ENCODE measurements at places on chromosomes 11 and 22. TPM values are rescaled to one million over a fixed set of nuclear protein-coding genes. Genes with fewer than 3 reads are reported as not detected.

DNA sequence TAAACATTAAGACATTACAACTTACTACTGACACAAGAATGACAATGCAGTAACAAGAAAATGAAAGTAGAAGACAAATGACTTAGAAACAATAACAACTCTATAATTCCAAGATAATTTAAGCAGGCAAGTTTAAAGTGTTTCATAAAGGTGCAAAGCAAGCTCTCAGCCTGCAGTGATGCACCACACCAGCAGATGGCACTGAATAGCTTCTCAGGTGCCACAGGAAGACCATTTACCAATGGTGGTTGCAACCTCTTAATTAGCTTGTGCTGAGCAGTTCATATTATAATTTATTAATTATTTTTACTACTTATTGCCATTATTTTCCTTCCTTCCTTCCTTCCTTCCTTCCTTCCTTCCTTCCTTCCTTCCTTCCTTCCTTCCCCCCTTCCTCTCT, 60.6 kb downstream of the NXPE2 start:
- peak; percentile 8 for DNase-seq
- no peak overlapping the region for H3K4me3 ChIP-seq
- H3K27ac ChIP-seq: no peak overlapping the region
- no peaks in the 10 kb centered on the region for H3K4me1 ChIP-seq

GRCh38 chr11:134957540-134958335, 545.7 kb upstream of the B3GAT1 start:
- no peak for DNase-seq
- H3K27me3 ChIP-seq: no peaks in the 10 kb centered on the region
- H3K27ac ChIP-seq: no peak overlapping the region
- no peaks in the 10 kb centered on the region for H3K36me3 ChIP-seq
- no peak overlapping the region for H3K4me3 ChIP-seq
- no peaks in the 10 kb centered on the region for H3K4me1 ChIP-seq

DNA sequence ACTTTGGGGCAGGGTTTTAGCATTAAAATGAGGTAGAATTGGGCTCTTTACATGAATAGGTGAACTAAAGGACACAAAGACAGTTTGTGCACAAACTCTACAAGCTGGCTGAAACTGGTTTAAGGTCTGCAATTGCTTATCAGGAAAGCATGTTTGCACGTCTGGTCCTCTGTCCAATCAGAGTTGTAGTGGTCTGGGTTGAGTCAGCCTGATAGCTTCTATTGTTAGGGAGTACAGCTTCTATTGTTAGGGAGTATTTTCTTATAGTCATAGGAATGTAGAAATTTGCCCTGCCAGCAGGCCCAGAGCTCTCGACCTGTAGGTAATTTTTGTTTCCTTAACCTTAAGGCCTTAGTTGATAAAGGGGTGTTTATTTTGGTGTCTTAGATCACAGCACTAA, 1422.4 kb downstream of the LRRC4C start:
- no peak overlapping the region for H3K4me3 ChIP-seq
- no peaks in the 10 kb centered on the region for H3K36me3 ChIP-seq
- H3K4me1 ChIP-seq: no peaks in the 10 kb centered on the region
- no peaks in the 10 kb centered on the region for H3K27me3 ChIP-seq
- no peak for DNase-seq

DNA sequence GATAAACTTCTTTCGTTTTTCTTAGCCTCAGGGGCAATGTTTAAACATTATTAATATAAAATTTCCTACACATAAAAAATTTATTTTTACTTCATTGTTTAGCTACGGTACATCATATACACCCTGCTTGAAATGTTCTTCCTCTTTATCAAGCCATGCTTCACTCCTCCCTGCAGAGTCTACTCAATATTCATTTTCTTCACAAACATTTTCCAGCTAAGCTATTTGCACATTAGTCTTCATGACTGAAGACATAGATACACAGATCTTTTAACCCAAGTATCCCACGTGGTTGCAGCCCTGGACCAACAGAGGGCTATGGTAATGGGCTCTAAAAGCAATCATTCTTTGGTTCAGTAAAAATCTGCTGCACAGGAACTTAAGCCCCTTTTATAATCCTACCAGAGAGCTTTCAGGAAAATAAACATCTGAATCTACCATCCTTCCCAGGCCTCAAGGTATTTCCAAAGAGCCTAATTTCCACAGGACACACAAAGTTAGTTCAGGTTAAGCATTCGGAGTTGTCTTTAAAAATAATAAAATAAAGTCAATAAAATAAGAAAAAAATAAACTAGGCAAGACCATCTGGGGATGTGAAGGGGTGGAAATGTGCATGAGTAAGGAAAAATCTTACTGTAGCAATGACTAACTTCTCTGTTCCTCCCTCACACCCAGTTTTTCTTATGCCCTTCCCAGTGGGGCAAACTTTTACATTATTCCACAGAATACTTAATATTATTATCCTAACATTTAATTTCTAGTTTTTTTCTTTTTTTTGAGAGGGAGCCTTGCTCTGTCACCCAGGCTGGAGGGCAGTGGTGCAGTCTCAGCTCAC, 21.6 kb upstream of the OR6X1 start:
- DNase-seq: no peak
- no peak overlapping the region for H3K4me3 ChIP-seq
- H3K4me1 ChIP-seq: no peaks in the 10 kb centered on the region
- no peaks in the 10 kb centered on the region for H3K27me3 ChIP-seq

DNA sequence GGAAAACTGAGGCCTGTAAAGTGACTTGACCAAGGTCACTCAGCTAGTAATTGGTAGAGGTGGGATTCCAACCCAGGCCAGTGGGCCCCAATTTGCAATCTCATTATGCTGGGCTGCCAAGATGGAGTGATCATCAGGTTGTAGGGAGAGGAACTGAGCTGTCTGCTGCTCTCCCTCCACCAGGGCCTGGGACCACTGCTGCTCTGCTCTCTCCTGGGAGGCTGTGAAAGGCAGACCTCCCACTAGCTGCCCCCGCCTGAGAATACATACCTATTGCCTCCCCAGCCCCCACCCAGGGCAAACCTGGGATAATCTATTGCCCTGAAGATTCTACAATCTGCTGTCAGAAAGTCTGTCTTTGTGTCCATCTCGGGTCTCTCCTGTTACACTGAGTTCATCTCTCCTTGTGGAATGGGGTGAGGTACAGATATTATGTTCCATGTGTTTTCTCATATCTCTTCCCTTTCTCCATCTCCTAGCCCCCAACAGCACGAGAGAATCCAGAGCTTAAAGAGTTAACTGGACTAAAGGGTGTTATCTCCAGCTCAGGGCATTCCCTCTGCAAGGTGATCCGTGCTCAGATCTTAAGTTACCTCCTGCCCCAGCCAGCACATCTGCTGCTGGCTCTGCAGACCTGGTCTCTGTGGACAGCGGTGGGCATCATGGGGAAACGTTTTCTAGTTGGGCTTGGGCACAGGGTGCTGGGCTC, 5.6 kb downstream of the NECTIN1 start:
- H3K4me3 ChIP-seq: no peak overlapping the region
- H3K4me1 ChIP-seq: peaks cover 11% of the 10 kb centered on the region
- no peaks in the 10 kb centered on the region for H3K36me3 ChIP-seq
- no peak overlapping the region for H3K27ac ChIP-seq

DNA sequence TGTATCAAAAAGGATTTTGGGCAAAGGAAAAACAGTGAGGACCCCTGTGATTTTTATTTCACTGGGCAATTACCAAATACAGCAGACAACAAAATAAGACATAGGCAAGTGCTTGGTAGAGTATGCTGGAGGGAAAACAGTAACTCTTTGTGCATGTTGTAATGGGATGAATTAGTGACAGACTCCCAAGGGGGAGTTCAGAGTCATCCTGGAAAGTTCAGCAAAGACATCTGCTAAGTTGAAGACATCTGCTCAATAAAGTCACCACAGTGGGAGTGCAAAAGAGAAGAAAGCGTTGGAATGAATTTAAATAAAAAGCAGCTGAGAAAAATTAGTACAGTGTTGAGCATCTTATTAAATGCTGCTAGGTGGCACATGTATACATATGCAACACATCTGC, 378.8 kb upstream of the ISX start:
- DNase-seq: no peak
- H3K27me3 ChIP-seq: no peaks in the 10 kb centered on the region
- no peak overlapping the region for H3K4me3 ChIP-seq
- no peaks in the 10 kb centered on the region for H3K36me3 ChIP-seq

- no peak for DNase-seq
- no peak overlapping the region for H3K27ac ChIP-seq
- H3K4me3 ChIP-seq: no peak overlapping the region
- no peaks in the 10 kb centered on the region for H3K27me3 ChIP-seq
- no peaks in the 10 kb centered on the region for H3K36me3 ChIP-seq
Observed at GRCh38 chr11:88363004-88363403, 25.5 kb upstream of the CTSC start.

DNA sequence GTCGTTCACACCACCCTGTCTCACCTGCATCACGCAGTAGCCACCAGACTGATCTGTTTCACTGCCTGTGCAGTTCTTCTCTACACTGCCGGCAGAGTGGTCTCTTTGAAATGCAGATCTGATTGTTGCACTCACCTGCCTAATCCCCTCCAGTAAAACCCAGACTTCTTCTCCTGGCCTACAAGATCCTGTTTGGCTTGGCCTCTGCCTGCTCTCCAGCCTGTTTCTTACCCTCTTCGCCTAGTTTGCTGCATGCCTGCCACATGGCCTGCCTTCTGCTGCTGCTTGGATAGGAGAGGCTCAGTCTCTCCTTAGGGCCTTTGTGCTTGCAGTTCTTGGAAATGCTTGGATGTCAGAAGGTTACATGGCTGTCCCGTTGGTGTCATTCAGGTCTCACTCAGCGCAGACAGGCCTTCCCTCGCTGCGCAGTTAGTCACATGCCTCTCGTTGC, 42.0 kb downstream of the PACS1 start:
- H3K27ac ChIP-seq: peak overlapping the region; percentile 55
- no peaks in the 10 kb centered on the region for H3K36me3 ChIP-seq
- peaks cover 89% of the 10 kb centered on the region for H3K4me1 ChIP-seq
- H3K4me3 ChIP-seq: no peak overlapping the region
- no peaks in the 10 kb centered on the region for H3K27me3 ChIP-seq
- DNase-seq: no peak

GRCh38 chr11:27214713-27215112, 148.3 kb downstream of the CCDC34 start:
- no peak overlapping the region for H3K4me3 ChIP-seq
- no peak for DNase-seq
- H3K27ac ChIP-seq: no peak overlapping the region
- no peaks in the 10 kb centered on the region for H3K27me3 ChIP-seq
- H3K4me1 ChIP-seq: no peaks in the 10 kb centered on the region

GRCh38 chr22:32269316-32269715, 14.2 kb upstream of the SLC5A4 start:
- H3K27me3 ChIP-seq: no peaks in the 10 kb centered on the region
- no peak for DNase-seq
- no peak overlapping the region for H3K4me3 ChIP-seq
- no peak overlapping the region for H3K27ac ChIP-seq

The CFAP300 gene
- total RNA-seq: not detected

The SLC22A12 gene
- not detected for total RNA-seq

The FLRT1 gene
- total RNA-seq: not detected

Data from naive thymus-derived CD4-positive, alpha-beta T cell (primary cell).